NCI-H748 treated with DMSO at 0.1 percent for 48 hours (cell line): ENCODE measurements at places on chromosomes 1 and 21.

- DNase-seq = no peak
These were observed 344.0 kb upstream of the USP24 start for GRCh38 chr1:55559161-55559611.

DNA sequence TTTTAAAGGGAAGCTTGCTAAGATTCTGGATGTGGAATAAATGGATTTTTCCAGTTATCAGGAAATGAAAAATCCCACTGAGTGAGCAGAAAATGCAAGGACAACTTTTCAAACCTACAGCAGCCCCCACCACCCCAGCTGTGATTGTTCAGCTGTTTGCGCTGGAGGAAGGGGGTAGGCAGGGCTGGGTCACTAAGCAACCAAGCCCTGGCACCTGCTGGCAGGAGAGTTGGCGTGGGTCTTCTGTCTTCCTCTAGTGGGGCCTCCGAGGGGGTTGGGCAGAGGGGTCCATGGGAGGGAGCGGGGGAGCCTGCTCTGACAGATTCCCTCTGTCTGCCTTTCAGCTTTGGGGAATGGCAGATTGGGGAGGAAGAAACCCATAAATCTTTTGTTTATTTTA, 45.3 kb downstream of the EIF2D start:
- DNase-seq = no peak

- no peak for DNase-seq
These were observed 17.4 kb upstream of the GRHL3 start for GRCh38 chr1:24301785-24302175.

DNA sequence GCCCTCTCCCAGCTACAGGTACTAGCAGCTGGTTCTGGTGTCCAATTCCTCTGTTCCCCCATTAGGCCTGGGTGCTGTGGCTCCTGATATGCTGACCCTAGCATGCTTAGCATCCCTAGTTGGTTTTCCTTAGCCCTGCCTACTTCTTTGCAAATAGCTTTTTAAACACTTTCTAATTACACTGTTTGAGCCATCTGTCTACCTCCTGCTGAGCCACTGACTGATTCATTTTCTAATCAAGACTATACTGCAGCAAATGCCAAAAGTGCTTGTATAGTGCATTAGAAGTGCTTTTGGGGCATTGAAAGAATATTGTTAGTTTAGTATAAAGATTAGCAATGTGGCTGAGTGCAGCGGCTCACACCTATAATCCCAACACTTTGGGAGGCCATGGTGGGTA, 36.3 kb downstream of the ERICH3 start:
- peak; percentile 50 for DNase-seq

GRCh38 chr1:3898994-3899753, 898 bp downstream of the C1orf174 start:
- no peak for DNase-seq

DNA sequence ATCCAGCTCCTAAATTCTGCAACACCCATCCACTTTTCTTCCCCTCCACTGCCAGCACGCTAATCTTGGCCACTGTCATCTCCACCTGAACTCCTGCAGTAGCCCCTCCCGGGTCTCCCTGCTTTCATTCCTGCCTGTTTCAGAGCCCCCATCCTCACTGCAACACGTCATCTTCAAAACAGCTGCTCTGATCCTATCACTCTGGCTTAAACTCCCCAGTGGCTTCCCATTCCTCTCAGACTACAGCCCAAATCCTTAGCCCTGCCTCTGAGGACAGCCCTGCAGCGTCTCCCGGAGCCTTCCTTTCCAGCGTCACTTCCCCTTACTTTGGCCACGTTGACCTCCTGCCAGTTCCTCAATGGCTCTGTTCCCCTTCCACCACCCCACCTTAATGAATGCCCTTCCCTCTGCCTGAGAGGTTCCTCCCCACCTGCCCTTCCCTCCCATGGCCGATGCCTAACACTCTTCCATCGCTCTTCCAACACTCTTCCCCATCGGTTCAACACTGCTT, 22.9 kb upstream of the IFNAR2 start:
- no peak for DNase-seq

- no peak for DNase-seq
These were observed 64.3 kb downstream of the ZNF644 start for GRCh38 chr1:90957497-90957896.

DNA sequence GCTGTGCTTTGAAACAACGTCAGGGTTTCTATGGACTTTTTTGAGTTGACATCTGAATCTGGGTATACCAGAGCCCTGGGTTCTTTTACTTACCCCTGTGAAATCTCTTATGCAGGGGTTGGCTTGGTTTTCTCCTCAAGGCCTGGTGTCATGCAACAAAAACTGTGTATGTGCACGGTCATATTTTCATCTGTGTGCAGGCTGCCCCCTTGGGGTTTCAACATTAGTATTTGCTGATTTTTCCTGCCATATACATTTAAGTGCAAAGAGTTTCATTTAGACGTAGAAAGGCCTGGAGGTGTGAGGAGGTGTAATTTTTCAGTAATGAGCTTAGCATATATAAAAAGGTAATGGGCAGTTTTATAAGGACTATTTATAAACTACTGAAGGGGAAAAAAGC, 22.0 kb upstream of the ZBTB18 start:
- DNase-seq = no peak

GRCh38 chr21:43652616-43653015, 6.7 kb downstream of the HSF2BP start:
- no peak for DNase-seq

GRCh38 chr1:182003025-182003725, 58.3 kb downstream of the ZNF648 start:
- no peak for DNase-seq

GRCh38 chr21:42586406-42586805, 67.0 kb upstream of the PDE9A start:
- no peak for DNase-seq

GRCh38 chr1:29033829-29034466, 89.8 kb downstream of the TMEM200B start:
- DNase-seq = peak; percentile 44

- DNase-seq = no peak
These were observed 69.2 kb downstream of the PRDM2 start for GRCh38 chr1:13769212-13769611.

- peak; percentile 31 for DNase-seq
These were observed 218.7 kb upstream of the COA6 start for GRCh38 chr1:234154320-234155251.

GRCh38 chr1:175499595-175500382, 243.6 kb downstream of the TNR start:
- DNase-seq = no peak

DNA sequence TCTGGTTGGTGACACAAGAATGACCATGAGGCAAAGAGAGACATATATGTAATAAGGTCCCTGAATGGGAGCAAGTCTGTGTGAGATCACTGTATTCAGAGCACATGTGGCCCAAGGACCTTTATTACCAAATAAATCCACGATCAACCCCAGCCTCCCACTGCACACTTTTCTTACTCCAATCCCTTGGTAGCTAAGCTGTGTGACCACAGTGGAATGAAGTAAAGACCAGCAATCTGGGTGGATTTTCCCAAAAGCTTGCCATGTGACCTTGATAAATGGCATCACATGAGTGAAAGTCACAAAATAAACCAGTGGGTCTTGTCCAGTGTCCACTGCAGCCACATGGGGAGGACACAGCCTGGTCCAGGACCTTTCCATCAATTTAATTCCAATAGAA, 36.7 kb upstream of the TLR5 start:
- no peak for DNase-seq

DNA sequence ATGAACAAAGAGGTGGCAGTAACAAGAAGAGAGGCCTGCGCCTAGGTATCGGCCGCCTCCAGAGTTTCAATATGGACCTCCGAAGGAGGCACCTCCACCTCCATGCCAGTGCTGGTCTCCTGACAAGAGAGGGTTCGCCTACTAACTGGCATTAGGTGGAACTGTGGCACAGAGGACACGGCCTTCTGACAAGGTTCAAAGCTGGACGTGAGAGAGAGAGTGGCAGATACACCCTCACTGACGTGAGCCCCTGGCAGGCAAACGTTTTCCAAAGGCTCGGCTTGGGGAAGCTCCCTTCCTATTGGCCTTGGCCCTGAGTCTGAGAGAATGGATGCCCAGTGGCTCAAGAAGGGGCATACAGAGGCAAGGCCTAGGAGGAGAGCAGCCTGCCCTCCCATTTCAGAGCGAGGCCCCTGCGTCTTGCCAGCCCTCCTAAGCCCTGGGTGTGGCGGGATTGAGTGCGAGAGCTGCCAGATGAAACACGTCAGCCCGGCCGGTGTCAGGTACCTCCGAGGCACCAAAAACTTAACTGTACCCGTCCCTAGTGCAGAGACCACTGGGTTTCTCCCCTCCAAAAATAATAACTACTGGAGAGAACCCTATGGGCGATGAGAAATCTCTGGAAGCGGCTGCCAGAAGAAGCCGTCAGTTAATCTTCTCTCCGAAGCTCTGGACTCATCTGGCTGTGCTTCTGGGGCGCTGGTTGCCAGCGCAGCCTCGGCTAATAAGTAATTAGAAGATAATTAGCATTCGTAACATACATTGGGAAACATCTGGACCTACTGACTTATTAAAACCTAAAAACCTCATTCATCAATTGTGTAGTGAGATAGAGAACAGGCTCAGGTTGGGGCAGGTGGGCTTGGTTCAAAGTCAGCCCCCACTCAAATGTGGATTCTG, 283.6 kb downstream of the NPHP4 start:
- DNase-seq = no peak

DNA sequence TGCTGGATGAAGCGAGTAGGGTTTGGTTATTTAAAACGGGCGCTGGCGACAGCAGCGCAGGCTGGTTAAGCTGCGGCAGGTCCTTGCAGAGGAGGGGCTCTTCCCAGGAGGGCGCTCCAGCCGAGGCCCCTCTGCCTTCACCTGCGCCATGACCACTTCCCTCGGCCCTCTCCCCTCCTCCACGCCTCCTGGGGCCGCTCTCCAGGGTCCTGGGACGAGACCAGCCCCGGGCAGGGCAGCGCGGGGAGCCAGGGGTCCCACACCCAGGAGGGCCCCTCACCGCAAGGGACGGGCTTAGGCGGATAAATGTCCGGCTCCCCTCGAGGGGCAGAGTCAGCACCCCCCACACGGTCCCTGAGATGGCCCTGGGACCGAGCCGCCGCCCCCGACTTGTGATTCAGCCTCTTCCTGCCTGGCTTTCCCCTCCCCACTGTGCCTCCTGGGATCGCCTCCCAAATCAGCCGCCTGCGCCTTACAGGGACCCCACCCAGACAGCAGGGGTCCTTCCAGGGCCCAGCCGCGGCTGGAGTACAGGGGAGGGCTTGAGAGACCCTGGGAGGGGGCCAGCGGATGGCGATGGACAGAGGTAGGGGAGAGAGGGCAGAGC, 380.7 kb downstream of the MATN1 start:
- no peak for DNase-seq

GRCh38 chr1:21655259-21655658, 13.9 kb downstream of the RAP1GAP start:
- DNase-seq = no peak

DNA sequence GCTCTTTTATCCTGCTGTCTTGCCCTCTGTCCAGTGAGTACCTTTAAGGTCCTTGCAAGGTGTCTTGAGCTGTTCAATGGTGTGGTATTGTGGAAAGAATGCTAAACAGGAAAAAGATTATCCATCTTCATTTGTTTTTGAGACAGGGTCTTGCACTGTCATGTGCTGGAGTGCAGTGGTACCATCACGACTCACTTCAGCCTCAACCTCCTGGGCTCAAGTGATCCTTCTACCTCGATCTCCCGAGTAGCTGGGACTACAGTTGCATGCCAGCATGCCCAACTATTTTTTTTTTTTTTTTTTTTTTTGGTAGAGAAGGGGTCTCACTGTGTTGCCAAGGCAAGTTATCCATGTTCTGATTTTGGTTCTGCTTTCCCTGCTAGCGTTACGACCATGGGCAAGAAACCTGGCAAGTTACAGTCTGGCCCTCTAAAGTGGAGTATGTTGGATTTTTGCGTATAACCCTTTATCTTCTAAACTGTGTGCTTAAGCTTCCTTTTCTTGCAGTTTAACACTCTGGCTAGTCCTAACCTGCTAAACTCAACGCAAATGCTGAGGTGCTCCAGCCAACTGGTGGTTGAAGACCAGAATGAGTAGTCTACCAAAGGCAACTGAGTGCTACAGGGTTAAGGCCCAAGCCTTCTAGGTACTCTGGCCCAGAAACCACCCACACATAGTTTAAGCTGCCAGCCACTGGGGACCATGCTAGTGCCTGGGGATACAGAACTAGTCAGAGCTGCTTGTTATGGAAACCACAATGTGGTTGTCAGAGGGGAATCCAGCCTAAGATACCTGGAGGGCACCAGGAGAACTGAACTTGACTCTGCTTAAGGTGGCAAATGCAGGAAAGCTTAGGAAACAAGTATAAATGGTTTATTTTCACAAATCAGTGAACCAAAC, 7.9 kb downstream of the RPL11 start:
- DNase-seq = no peak

GRCh38 chr1:161738627-161739287, 10.8 kb upstream of the DUSP12 start:
- DNase-seq = peak; percentile 29

DNA sequence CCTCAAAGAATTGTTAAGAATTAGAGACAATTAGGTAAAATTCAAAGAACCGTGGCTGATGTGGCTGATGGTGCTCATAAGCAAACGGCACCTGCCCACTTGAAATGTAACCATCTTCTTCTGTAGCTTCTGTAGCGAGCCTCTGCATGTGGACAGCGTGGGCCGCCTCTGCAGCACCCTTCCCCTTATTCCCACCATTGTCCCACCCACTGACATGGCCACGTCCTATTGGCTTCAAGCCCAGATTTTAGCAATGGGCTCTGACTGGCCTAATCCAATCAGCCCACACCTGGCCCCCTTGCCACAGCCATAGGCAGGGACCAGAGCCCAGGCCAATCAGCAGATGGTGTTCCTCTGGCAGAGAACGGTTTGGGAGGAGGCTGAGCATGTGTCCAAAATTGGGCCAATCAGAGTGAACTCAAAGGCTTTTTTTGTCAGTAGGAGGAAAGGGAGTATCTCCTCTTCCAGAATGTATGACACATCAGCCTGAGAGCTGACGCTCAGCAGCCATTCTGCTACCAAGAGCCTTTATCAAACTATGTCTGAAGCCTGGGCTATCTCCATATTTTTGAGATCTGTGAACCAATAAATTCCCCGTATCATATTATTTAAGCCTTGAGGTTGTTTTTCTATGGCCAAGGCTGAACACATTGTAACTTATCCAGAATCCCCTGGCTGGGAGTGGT, 518.5 kb downstream of the SMYD3 start:
- DNase-seq = no peak

DNA sequence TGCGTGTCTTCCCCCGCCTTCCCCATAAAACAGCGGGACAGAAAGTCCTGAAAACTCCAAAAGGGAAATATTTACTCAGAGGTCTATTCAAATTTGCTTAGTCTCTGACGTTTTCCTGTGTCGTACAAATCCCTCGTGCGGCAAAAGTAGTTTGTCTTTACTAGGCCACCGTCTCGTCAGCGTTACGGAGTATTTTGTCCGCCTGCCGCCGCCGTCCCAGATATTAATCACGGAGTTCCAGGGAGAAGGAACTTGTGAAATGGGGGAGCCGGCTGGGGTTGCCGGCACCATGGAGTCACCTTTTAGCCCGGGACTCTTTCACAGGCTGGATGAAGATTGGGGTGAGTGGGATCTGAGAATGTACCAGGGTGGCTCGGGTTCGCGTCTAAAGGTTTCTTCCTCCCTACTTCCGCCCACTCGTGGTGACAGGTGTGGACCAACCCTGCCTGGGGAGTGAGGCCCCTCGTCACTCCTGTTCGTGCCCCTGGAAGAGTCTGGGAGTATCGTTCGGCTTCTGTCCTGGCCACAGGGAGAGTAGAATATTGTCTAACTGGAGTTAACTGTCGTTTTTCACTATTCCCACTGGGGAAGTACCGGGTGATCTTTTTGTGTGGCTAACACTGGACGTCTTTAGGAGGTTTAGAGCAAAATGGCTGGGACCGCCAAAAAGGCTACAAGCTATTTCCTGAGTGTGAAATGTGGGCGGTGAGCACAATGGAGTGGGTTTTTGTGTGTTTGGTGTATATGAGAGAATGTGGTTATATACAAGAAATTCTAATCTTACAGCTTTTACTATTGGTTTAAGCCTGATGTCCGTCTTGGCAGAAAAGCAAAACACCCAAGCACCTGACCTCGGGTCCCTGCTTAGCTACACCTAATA, at the start of gene ATF6:
TSS of gene ATF6 (plus strand) at position 219 of the 880 bp plus-strand sequence. CDS start at position 260, 41 bp downstream.
- DNase-seq = peak; percentile 88
